ENCODE measurements at places on chromosomes 16 and 17.

DNA sequence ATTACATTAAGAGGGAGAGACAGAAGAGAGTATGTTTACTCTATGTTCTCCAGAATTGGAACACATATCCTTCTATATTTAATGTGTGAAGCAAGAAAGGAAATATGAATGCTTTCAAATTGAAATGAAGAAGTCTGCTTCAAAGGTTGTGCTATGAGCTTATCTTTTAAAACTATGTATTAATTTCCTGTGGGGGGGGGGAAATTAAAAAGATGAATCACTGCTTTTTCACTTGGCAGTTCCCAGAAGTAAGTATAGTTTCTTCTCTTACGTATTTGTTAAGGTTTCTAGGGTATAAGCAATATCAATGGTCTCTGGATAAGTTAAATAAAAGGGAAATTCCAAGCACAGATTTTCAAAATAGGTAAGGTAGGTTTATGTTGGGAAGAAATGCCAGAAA is 7.0 kb downstream of the TERF2 start:
- no peak for DNase-seq

DNA sequence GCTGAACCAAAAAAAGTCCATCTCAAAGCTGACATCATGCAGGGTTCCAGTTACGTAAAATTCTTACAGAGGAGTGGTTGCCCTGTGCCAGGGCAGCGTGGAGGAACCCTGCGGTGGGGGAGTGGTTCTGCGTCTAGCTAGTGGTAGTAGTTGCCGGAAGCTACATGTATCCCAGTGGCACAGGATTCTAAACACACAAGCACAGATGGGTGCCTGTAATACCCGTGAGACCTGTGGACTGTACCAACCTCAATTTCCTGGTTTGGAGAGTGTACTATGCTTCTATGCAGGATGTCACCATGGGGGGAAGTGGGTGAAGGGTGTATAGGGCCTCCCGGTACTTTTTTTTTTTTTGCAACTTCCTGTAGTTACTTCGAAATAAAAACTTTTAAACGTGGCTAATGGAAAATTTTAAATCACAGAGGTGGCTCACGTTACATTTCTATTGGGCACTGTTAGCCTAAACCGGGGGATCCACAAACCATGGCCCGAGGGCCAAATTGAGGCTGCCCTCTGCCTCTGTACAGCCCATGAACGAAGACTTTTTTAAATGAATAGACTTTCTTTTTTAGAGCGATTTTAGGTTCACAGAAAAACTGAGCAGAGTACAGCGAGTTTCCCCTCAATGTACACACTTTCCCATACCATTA is 38.5 kb downstream of the TBC1D16 start:
- no peak for DNase-seq

- no peak for DNase-seq
Observed at GRCh38 chr17:60598001-60598736, 1.8 kb upstream of the PPM1D start.

DNA sequence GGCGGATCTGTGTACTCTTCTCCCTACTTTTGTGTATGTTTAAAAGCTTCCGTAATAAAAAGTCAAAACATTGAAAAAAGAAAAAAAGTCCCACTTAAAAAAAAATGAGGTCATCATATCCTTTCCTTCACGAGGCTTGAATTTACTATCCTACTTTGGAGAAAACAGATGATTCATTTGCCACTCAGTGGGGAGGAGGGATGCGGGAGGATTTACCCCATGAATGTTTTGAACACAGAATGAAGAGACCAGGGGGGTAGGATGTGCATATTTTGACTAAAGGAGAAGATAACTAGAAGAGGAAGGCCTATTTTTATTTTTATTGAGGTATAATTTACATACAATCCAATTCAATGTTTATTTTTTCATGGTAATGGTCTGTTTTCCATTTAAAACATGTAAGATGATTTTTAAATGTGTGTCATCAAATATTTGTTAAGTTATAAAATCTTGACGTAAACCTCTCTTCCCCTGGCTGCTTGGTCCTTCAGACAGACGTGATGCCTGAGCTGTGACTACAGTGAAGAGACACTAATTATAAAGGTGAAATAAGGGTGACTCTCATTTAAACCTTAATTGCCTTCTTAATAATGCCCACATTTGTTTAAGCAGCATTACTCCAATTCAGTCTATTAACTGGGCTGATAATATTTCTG is 135.4 kb upstream of the AXIN2 start:
- peak; percentile 82 for DNase-seq

GRCh38 chr16:63372283-63372682 is 1336.0 kb upstream of the CDH8 start:
- no peak for DNase-seq

- no peak for DNase-seq
Observed at GRCh38 chr16:56237451-56237930, 46.2 kb downstream of the GNAO1 start.

- no peak for DNase-seq
Observed at GRCh38 chr16:85996843-85997242, 97.9 kb downstream of the IRF8 start.

DNA sequence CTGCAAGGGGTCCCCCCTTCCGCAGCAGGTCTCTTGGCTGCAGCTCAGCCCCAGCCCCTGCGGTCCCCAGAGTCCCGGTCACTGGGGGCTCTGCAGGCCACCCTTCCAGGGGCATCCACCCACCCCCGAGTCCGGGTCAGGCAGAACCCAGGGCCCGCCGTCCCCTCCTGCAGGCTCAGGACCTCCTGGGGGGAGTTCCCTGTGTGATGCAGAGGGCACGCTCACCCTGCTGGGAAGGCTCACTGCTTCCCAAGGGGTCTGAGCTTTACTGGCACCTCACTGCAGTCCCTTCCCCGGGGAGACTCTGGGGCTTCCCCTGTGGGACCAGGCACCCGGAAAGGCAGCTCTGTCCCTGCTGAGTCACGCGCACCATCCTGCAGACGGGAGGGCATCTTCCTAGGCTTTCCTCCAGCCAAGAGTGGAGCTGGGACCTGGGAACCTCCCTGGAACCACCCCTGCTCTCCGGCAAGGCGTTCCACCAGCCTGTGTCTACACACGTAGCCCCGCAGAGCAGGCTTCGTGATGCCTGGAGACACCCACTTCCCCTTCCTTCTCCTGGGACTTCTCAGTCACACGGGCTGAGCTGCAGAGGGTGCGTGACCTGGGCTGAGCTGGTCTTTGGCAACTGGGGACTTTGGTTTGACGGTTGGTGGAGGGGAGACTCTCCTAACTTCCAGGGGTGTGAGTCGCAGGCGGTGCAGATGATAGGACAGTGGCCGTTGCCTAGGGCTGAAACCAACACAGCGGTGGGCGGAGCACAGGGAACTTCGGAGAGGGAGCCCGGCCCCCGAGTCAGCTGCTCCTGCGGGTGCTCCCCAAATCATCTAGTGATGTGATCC is 23.4 kb downstream of the SLC25A10 start:
- DNase-seq, result peak; percentile 56

GRCh38 chr17:75959051-75959838 is 18.4 kb upstream of the FBF1 start:
- no peak for DNase-seq

- DNase-seq, result no peak
Observed at GRCh38 chr16:56697456-56698155, 15.3 kb downstream of the MT1X start.

GRCh38 chr17:79811011-79811867 is 14.4 kb upstream of the CBX8 start:
- DNase-seq, result peak; percentile 26

DNA sequence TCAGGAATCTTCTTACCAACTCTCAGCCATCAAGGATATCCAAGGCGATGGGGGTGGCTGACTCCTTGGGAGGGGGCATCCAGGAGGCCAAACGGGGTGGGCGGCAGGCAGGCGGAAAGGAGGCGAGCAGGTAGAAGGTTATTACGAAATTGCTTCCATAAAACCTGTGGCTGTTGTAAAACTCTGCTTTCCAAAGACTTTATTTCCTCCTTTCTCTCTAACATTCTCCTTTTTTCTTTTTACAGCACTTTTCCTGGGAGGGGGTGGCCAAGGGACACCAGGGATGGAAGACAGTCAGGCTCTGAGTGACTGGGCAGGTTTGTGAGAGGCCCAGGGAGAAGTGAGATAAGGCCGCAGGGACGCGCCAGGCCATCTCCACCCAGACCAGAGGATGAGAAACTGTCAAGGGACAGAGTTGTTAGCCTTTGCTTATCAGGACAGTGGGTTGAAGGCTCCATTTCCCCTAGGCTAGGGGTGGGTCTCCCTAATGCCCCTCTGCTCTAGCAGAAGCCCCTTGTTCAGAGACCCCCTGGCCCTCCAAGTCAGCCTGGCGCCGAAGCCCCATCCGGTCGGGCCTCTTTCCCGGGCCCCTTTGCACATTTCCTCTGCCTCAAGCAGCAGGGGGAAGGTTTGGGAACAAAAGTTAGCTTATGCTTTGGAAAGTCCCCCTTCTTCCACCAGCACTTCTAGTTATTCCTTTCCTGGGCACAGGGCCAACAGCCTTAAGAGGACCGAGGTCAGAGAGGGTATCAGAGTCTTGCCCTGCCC is 5.0 kb upstream of the HOXB9 start:
- DNase-seq, result no peak

GRCh38 chr17:5225668-5226457 is 8.8 kb downstream of the SCIMP start:
- DNase-seq, result no peak

DNA sequence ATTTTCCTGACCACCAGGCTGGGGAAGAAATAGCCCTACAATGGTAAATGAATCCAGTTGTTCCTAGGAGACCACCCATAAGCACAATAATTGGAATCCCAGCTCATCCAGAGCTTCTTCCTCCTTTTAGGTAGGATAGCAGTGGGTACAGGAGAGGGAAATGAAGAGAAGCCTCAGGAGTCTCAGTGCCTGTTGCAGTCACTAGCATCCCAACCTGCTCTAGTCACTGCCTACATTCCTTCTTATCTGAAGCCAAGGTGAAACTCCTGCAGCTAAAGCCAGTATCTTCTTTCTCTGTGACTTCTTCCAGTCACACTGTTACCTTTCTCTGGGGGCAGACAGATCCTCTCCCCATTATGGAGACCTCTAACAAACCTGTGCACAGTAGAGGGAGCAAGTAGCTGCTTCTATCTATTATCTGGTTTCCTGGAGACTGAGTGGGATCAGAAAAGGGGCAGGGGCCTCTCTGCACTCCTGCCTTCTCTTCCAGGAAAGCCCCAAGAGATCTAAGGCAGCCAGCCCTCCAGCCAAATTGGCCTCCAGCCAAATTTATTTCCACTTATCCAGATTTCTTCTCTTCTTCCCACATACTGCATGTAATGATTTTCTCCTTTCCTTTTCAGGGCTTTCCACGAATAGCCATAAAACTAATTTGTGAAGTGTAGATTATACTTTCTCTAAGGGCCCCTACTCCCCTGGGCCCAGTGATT is 85.5 kb downstream of the SSH2 start:
- no peak for DNase-seq

GRCh38 chr16:15599303-15600070 is 43.5 kb downstream of the MARF1 start:
- DNase-seq, result peak; percentile 44

GRCh38 chr16:70460737-70461261 is 6.4 kb downstream of the FCSK start:
- no peak for DNase-seq

DNA sequence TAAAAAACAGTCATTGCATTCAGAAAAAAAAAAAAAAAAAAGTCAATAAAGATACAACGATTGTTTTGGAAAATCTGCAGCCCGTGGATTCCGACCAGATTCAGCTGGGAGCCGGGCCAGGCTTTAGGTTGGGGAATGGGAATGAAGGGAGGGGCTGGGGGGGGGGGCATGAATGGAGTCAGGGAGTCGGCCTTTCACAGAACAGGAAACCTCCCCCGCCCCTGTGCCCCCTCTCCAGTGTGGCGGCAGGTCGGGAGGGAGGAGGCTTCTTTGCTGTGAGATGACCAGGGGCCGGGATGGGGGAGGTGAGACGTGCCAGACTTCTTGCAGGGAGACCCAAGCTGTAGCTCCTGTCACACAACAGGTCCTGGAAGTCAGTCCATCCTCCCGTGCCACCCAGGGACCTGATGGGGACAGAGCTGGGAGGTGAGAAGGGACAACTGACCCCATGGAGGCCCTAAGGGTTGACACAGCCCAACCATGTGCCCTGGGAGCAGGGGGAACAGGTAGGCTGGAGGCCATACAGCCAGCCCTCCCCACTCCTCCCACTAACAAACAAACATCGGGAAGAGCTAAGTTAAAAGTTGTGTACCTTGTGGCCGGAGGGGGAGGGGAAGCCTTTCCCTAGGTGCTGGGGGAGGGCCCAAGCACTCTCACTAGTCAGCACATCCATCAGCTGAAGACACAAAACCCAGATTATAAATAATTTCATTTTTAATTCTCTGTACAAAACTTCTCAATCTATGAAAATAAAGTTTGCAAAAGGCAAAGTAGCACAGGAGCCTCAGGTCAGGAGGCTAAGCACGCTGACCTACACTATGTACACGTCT is 25.2 kb downstream of the SREBF1 start:
- DNase-seq, result no peak

DNA sequence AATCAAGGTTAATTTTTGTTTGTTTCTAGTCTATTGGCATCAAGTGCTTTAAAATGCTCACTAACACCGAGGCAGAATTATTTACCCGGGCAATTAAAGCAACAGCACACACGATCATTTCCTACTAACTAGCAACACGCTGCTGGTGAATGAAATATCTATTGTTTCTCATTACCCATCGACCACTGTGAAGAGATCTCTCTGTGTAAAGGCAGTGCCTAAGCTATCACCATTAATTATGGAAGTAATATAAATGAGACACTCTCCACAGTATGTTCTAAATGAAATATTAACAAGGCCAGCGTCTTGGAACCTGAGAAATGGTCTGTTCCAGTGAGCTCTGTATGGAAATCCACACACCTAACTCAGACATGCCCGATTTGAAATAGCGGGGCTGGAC is 397.6 kb downstream of the MAF start:
- no peak for DNase-seq

GRCh38 chr17:44218344-44219107 is 949 bp downstream of the UBTF start:
- peak; percentile 93 for DNase-seq

DNA sequence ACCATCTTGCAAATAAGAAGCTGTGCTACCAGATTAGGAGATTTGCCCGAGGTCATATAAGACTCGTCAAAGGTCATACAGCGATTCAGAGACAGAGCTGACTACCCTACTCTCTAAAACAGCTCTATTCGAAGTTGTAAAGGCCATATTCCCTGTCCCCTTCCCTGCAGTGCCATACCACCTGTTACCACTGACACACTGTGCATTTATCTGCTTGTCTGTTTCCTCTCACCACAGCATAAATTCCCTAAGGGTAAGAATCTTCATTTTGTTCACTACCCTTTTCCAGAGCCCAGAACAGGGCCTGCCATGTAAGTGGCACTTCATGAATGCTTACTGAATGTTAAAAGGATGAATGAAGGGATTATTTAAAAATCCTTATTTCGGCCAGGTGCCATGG is 3.4 kb upstream of the KSR1 start:
- DNase-seq, result no peak

Data from EL (cell line).